ENCODE measurements at places on chromosomes 5 and 9. TPM values are rescaled to one million over a fixed set of nuclear protein-coding genes. Genes with fewer than 3 reads are reported as not detected.

The OR1J2 gene
- total RNA-seq: not detected

The ANAPC2 gene
- 7.8 TPM for total RNA-seq

The PRELID1 gene
- total RNA-seq: 69.7 TPM

The FAM78A gene
- 0.24 TPM for total RNA-seq

The PTPRD gene
- total RNA-seq: 65.2 TPM
